ENCODE measurements at places on chromosomes 3 and 15. TPM values are rescaled to one million over a fixed set of nuclear protein-coding genes. Genes with fewer than 3 reads are reported as not detected.

Gene ACTRT3
- total RNA-seq, result 2.6 TPM

Gene ALDH1A2
- total RNA-seq, result 53.7 TPM

Gene PP2D1
- not detected for total RNA-seq

Gene USP50
- not detected for total RNA-seq

Gene ALDH1A3
- 143 TPM for total RNA-seq

Gene PML
- total RNA-seq, result 48.0 TPM

Gene CELSR3
- 26.3 TPM for total RNA-seq

Gene ACOX2
- total RNA-seq, result 22.8 TPM

Gene GOLGA8M
- 1.9 TPM for total RNA-seq

Gene MUSTN1
- total RNA-seq, result 12.0 TPM

Gene ITIH1
- total RNA-seq, result not detected

Gene GOLGA6A
- total RNA-seq, result 0.49 TPM

Gene KLHL18
- 44.2 TPM for total RNA-seq

Gene CAV3
- 8.4 TPM for total RNA-seq

Gene TMEM266
- 1.1 TPM for total RNA-seq

Gene ACKR4
- 6.6 TPM for total RNA-seq

Gene HRG
- total RNA-seq, result not detected

Gene DNAJB8
- not detected for total RNA-seq

Gene GFM1
- total RNA-seq, result 88.7 TPM

Gene PSMD2
- 236 TPM for total RNA-seq

Gene SCN5A
- total RNA-seq, result 3.0 TPM

Gene COL8A1
- total RNA-seq, result 40.2 TPM

Gene GREM1
- 1.2 TPM for total RNA-seq

Gene TEX9
- 43.3 TPM for total RNA-seq

Gene GP9
- 1.2 TPM for total RNA-seq

Gene MYO5C
- 18.4 TPM for total RNA-seq

Gene MESP2
- total RNA-seq, result 2.8 TPM

Gene KIF23
- total RNA-seq, result 22.6 TPM

Gene CPB1
- total RNA-seq, result 6.6 TPM

Gene UROC1
- total RNA-seq, result 0.11 TPM

Gene SAMD7
- 22.0 TPM for total RNA-seq

Gene ZKSCAN7
- 29.9 TPM for total RNA-seq

Gene SH2D7
- not detected for total RNA-seq

Gene DUSP7
- 8.1 TPM for total RNA-seq

Gene MRPL47
- 19.0 TPM for total RNA-seq

Gene CCRL2
- 1.7 TPM for total RNA-seq

Measured in camera-type eye (tissue), 1 donor.